Activated CD4-positive, alpha-beta T cell treated with anti-CD3 and anti-CD28 coated beads, Interleukin-2, amount 10 ng/mL, durations not matched to agents 24 days and 14 days (primary cell): ENCODE measurements at places on chromosomes 6 and 20.

DNA sequence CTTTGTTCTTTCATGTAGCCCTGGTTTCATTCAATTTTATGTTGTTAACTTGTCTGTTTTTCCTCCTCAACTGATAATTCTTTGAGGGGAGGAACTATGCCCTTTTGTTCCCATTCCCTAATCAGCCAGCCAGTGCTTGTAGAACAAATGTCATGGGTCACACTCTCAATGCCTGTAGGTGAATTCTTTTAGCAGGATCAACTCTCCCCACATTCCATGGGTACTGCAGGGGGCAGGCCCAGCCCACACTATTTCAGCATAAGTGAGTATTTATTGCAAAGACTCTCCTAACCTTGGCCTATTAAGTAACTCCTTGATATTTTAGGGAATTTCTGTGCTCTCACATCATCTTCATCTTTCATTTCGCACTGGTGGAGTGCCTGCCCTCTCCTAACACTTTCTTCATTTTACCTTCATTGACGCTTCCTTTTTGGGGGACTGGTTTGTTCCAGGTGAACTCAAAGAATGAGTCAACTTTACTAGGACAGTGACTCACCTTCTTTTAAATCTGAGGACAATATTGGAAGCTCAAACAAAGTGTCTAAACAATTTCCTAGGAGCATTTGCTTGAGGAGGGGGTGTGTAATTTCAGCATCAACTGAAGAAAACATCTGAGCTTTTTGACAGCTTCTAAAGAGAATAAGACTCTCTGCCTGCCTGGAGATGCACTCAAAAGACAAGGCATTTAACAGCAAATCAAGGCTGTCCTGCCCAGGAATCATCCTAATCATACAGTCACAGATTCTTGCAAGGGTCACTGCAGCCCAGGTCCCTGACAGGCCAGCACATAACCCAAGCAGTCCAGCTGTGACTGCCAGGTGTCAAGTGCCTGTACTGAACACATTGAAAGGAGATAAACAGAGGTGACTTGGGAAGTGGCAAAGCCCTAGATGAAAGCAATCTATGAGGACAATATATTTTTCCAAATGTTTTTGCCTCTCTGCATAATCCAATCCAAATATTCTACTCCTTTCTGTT is 263.9 kb upstream of the PRND start:
- no peak overlapping the region for H3K4me3 ChIP-seq
- H3K36me3 ChIP-seq: no peaks in the 10 kb centered on the region
- peaks cover 9% of the 10 kb centered on the region for H3K27me3 ChIP-seq
- no peaks in the 10 kb centered on the region for H3K4me1 ChIP-seq
- DNase-seq: peak; percentile 35

GRCh38 chr6:120355822-120356221 is 978.5 kb downstream of the TBC1D32 start:
- DNase-seq: no peak
- H3K27ac ChIP-seq: no peak overlapping the region
- H3K36me3 ChIP-seq: no peaks in the 10 kb centered on the region
- H3K27me3 ChIP-seq: no peaks in the 10 kb centered on the region

GRCh38 chr6:116624036-116624805 is 7.9 kb downstream of the RSPH4A start:
- H3K27ac ChIP-seq: no peak overlapping the region
- no peaks in the 10 kb centered on the region for H3K36me3 ChIP-seq
- no peak for DNase-seq
- no peak overlapping the region for H3K4me3 ChIP-seq

DNA sequence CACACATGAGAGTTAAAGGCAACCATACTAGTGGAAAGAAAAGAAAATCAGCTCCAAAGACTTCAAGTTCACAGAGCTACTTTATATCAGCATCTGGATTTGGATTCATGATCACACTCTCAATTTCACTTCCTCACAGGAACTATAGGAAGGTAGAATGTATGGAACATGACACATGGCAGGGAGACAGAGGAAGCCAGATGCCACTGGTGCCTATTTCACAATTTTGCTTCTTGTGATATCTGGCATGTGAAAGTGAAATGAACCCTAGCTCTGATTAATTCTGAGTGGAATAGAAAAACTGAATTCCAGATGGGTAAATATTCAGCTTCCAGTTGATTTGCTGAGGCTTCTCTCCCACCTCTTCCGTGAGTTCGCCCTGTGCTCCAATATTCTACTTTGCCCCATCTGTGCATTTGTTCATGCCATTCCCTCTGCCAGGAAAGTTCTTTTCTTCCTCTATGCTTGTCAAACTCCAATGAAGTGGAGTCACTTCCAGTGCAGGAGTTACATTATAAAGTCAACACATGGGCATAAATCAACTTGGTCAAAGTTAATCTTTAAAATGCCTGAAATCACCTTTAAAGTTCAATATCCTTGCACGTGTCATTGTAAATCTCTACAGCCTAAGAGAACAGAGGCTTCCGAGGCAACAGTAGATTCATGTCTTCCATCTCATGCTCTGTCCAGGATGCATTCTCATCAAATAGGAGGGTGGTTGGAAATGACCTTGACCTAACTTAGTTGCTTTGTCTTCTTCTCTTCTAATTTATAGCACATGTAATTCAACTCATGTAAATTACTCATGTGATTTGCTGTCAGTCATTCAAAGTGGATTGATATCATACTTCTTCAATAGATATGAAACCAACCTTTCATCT is 275.3 kb downstream of the HIVEP2 start:
- H3K4me3 ChIP-seq: no peak overlapping the region
- H3K36me3 ChIP-seq: no peaks in the 10 kb centered on the region
- no peaks in the 10 kb centered on the region for H3K27me3 ChIP-seq
- peaks cover 11% of the 10 kb centered on the region for H3K4me1 ChIP-seq
- no peak overlapping the region for H3K27ac ChIP-seq

GRCh38 chr6:13026557-13026956 is 301.8 kb downstream of the TBC1D7 start:
- no peaks in the 10 kb centered on the region for H3K36me3 ChIP-seq
- H3K27ac ChIP-seq: no peak overlapping the region
- H3K4me1 ChIP-seq: no peaks in the 10 kb centered on the region
- no peak overlapping the region for H3K4me3 ChIP-seq
- no peak for DNase-seq

DNA sequence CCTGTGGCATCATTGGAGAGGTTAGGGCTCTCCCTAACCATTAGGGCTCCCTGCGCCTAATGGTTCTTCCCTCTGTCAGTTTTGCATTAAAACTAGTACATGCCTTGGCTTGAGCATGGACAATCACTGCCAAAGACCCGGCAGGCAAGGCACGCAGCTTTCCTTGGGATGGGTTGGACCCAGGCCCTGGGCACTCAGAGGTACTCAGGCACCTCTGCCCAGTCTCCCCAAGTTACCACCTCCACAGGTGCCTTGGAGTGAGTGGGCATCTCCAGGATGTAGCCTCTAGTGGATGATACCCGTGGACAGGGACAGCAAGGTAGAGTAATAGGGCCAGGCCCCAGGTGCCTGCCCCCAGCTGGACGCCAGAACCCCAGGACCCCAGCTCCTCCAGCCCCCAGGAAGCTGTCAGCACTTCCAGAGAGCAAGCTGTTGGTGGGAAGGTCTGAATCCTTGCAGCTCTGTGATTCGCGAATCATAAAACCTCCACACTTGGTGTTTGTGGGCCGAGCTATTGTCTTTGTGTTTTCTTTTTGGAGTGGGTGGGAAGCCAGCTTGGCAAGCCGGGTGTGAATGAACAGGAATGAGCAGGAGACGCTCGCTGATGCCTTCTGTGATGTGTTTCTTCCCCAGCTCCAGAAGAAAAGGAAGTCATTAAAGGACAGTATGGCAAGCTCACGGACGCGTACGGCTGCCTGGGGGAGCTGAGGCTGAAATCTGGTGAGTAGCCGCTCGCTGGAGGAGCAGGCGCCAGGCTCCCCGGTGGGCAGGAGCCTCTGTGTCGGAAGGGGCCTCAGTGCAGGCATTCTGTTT is 35.1 kb downstream of the SYNJ2 start:
- H3K36me3 ChIP-seq: peaks cover 17% of the 10 kb centered on the region
- peaks cover 32% of the 10 kb centered on the region for H3K4me1 ChIP-seq
- H3K4me3 ChIP-seq: no peak overlapping the region
- H3K27me3 ChIP-seq: no peaks in the 10 kb centered on the region
- no peak overlapping the region for H3K27ac ChIP-seq

GRCh38 chr6:159151266-159151855 is 17.8 kb upstream of the FNDC1 start:
- H3K27me3 ChIP-seq: peaks cover 28% of the 10 kb centered on the region
- H3K4me1 ChIP-seq: peaks cover 2% of the 10 kb centered on the region
- peak; percentile 79 for DNase-seq
- H3K36me3 ChIP-seq: peaks cover 4% of the 10 kb centered on the region

- no peaks in the 10 kb centered on the region for H3K27me3 ChIP-seq
- H3K27ac ChIP-seq: no peak overlapping the region
- H3K4me3 ChIP-seq: no peak overlapping the region
- no peaks in the 10 kb centered on the region for H3K4me1 ChIP-seq
- H3K36me3 ChIP-seq: no peaks in the 10 kb centered on the region
- DNase-seq: no peak
Measured at GRCh38 chr20:43102394-43102793, 87.3 kb downstream of the PTPRT start.

- H3K4me1 ChIP-seq: peaks cover 54% of the 10 kb centered on the region
- H3K27me3 ChIP-seq: peaks cover 4% of the 10 kb centered on the region
- H3K27ac ChIP-seq: peak overlapping the region; percentile 93
- peaks cover 11% of the 10 kb centered on the region for H3K36me3 ChIP-seq
Measured at GRCh38 chr6:26199773-26200764, 112.8 kb downstream of the HFE start.

DNA sequence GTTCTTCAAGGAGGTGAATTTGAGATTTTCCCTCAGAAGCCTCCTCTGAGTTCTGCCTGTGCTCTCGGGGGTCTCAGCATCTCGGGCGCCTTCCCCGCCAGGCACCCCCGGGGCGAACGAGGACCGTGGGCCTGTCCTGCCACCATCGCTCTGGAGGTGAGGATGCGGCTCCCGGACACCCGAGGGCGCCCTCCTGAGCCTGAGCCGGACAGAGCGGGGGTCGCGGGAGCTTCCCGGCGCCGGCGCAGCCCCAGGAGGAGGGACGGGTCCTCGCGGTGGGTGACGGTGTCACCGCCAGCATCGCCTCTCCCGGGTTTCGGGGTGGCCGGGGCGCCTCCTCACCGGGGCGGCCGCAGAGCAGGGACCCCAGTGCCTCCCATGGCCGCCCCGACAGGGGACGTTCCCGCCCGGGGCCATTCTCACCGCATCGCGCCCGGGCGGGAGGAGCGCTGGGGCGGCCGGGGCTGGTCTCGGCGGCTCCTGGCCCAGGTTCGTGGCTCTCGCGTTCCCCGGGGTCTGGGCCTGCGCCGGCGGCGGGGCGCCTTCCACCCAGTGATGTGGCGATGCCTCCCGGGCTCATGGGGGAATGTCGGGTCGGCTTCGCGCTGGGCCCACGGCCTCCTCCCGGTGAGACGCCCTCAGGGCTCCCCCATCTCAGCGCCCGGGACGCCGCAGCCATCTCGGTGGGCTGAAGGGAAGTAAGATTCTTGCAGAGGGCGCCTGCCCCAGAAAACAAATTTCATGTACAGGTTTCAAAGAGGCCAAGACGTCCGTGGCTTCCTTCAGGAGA is 210.5 kb downstream of the ERMARD start:
- no peak for DNase-seq
- no peaks in the 10 kb centered on the region for H3K36me3 ChIP-seq
- H3K27ac ChIP-seq: no peak overlapping the region
- peaks cover 1% of the 10 kb centered on the region for H3K4me1 ChIP-seq
- H3K27me3 ChIP-seq: peaks cover 9% of the 10 kb centered on the region

DNA sequence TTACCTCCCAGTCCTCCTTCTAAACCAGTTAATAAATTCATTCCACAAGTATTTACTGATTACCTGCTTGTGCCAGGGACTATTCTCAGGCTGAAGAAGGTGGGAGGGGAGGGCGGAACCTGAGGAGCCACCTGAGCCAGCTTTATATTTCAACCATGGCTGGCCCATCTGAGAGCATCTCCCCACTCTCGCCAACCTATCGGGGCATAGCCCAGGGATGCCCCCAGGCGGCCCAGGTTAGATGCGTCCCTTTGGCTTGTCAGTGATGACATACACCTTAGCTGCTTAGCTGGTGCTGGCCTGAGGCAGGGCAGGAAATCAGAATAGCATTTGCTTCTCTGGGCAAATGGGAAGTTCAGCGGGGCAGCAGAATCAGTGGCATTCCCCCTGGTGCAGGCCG is 4.9 kb upstream of the AAR2 start:
- DNase-seq: no peak
- peaks cover 19% of the 10 kb centered on the region for H3K4me1 ChIP-seq
- no peak overlapping the region for H3K4me3 ChIP-seq
- H3K27ac ChIP-seq: no peak overlapping the region

DNA sequence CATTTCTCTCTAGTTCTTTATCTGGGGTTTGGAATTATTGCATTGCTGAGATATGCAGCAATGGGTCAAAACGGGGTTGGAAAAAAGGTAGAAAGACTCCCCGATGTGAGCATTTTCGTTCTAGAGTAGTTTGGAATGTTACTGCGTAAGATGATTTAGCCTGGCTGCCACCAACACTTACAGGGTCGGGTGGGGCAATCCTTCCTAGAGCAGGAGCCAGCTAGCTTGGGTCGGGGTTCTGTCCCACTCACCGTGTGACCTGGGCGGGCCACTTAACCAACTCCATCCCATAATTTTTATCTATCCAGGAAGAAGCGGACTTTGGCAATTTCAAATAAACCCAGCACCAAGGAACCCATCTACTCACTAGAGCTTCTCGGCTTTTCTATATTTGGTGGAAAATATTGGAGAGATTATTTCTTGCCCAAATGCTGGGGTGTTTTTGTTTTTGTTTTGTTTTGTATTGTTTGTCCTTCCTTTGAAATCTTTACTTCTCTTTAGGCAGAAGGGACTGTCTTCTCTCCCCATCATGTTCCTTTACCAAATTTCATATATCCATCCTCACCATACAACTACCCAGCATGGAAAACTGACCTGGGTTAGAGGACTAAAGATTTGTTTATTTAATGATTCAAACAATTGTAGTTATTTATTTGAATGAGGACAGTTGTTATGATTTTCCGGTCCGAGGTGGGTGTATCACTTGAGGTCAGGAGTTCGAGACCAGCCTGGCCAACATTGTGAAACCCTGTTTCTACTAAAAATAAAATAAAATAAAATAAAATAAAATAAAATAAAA is 72.4 kb downstream of the GPX5 start:
- H3K27me3 ChIP-seq: peaks cover 32% of the 10 kb centered on the region
- peaks cover 7% of the 10 kb centered on the region for H3K4me1 ChIP-seq
- no peak overlapping the region for H3K27ac ChIP-seq
- H3K4me3 ChIP-seq: peak overlapping the region; percentile 34
- H3K36me3 ChIP-seq: no peaks in the 10 kb centered on the region
- DNase-seq: no peak

GRCh38 chr6:157653521-157653920 is 169.5 kb upstream of the SNX9 start:
- peaks cover 9% of the 10 kb centered on the region for H3K36me3 ChIP-seq
- DNase-seq: no peak
- H3K27me3 ChIP-seq: no peaks in the 10 kb centered on the region

DNA sequence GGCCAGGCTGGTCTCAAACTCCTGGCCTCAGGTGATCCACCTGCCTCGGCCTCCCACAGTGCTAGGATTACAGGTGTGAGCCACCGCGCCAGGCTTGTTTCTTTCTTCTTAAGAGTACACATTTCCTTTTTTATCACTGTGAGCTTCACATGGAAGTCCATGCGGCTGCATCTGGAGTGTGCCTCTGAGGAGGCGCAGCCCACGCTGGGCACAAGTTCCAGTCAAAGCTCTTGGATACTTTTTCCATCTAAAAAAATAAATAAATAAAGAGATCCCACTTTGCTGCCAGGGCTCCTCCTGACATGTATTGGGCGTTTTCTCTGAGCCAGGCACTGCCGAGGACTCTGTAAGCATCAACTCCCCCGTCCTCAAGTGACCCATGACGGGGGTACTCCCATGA is 123.0 kb downstream of the PREX1 start:
- H3K27ac ChIP-seq: no peak overlapping the region
- H3K4me3 ChIP-seq: no peak overlapping the region
- no peaks in the 10 kb centered on the region for H3K27me3 ChIP-seq
- no peak for DNase-seq
- H3K36me3 ChIP-seq: peaks cover 58% of the 10 kb centered on the region
